ENCODE measurements at places on chromosomes 2 and 18.

DNA sequence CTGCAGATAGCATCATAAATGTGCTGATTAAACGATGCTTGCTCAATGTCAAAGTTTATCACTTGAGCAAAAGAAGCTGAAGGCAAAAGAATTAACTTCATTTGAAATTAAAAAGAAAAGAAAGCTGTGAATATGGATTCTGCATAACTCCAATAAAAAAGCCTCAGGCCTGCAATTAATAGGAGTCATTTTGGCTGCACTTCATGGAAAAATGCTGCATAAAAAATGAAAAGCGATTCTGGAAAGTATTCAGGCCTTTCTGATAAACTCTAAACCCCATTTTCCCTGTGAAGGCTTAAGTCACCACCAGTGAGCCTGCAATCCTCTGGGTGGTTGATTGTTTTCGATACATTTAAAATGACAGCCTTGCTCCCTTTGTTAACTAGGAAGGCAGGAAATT lies 1793.4 kb downstream of the SUCLG1 start:
- no peak for DNase-seq

GRCh38 chr2:12722447-12723316 lies 5.9 kb downstream of the TRIB2 start:
- no peak for DNase-seq

DNA sequence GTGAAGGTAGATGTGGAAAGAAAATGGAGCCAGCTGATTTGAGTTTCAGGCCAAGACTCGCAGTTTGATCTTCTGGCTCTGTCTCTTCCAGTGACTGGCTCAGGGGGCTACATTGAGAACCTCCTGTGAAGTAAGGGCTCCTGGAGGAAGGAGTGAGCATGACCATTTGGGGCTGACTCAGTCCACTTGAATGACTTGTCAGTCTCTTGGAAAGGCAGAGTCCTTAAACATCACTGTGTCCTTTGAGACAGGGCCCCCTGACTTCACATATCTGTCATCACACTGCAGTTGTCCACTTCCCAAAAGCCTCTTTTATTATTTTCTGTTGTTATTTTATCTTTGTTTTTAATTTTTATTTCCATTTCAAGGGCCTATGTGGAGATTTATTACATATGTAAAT lies 204.6 kb upstream of the APCDD1 start:
- no peak for DNase-seq

- DNase-seq: no peak
Observed at GRCh38 chr2:108586116-108586515, 51.8 kb downstream of the LIMS1 start.

DNA sequence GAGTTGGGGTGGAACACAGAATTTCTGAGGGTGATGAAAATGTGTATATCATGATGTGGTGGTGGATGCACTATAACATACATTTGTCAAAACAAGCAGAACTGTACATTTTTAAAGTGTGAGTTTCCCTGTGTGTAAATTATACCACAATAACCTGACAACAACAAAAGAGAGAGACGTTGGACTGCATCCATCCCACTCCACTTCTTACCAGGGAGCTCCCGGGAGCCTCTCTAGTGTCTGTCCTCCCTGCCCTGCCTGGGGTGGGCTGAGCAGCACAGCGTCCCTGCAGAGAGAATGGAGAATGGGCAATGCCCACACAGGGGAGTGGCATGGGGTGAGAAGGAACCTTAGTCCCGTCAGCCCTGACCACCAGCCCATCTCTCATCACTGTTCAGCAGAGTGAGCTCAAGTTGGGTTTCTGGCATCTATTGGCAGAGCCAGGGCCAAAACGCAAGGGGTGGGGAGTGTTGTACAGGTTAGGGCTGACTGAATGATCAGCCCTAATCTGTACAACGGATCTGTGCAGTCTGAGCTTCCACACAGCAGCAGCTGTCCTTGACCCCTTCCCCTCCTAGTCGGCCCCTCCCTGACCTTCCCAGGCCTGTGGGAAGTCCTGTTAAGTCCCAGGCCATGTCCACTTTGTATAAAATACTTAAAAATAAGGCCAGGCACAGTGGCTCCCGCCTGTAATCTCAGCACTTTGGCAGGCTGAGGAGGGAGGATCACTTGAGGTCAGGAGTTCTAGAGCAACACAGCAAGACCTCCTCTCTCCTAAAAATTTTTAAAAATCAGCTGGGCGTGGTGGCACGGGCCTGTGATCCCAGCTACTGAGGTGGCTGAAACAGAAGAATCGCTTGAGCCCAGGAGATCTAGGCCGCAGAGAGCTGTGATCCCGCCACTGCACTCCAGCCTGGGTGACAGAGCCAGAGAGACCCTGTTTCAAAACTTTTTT lies 3.3 kb upstream of the PROC start:
- DNase-seq: no peak

DNA sequence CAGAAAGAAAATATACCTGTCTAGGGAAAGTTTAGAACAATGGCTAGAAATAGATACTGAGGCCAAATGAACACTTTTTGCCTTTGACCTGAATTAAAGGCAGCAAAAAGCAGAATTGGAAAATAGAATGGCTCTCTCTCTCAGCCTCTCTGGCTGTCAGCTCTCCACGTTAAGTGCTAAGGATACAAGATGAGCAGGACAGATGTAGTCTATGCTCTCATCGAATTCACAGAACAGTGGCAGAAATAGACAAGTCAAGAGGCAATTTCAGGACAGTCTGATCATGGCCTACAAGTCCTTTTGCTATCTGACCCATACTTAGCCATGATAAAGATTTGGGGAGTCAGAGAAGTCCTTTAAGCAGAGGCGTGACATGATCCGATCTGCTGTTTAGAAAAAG lies 120.2 kb upstream of the CREB1 start:
- no peak for DNase-seq

- DNase-seq: no peak
Observed at GRCh38 chr18:58639751-58640427, 11.0 kb upstream of the ALPK2 start.

DNA sequence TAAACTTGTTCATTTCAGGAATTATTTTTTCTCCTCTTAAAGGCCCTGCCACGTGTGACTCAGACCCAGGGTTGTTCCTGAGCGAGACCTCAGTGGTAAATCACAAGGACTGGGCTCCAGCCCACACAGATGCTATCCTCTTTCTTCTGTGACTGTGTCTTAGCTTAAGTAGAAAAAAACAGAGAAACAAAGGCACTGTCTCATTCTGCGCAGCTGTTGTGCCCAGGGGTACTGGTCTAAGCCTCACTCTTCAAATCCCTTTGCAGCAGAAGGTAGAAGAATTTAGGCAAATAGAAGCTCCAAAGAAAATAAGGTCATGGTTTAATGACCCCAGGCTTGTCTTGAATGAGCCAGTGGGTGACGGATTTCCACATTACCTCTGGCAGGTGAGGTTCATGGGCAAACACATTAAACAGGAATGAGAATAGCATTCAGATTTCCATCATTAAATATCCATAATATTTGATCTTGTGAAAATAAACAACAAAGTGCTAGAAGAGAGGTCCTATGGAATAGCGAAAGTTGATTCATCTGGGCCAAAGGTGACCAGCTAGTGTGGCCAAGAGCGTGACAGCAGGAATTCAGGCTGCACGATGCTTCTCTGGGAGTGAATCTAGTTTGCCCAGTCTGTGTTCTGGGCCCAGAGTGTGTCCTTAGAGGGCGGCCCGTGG lies 63.3 kb downstream of the LIPG start:
- no peak for DNase-seq

DNA sequence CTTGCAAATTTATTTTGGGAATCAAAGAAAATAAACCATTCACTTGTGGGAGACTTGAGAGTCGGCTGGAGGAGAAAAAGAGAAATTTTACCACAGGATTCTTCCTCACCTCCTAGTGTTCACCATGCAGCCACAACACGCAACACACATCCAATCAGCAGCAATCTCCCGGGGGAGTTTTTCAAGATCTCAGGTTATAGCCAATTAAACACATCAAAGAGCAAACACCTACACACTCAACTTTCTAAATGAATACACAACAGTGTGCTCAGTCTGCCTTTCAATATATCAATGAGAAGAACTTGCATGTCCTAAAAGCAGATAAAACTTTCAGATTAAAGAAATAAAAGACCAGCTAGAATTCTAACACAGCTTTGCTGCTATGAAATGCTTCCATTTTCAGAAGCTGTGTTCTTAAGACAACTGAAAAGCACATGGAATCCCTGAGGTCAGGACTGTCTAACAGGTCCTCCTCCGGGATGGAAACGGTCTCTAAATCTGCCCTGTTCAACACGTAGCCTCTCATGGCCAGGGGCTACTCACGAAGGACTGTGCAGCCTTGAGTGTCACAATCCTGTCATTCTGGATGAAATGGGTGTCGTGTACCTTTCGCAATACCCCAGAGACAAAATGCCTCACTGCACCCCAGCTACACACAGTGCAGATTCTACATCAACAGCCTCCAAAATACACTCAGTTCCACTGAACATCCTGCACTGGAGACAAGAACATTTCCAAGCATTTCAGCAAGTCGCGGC lies 84.2 kb downstream of the ZNF516 start:
- no peak for DNase-seq

- no peak for DNase-seq
Observed at GRCh38 chr2:126784621-126785020, 114.1 kb upstream of the TEX51 start.

GRCh38 chr2:101296371-101296770 lies 12.1 kb downstream of the RNF149 start:
- DNase-seq: no peak

- DNase-seq: no peak
Observed at GRCh38 chr2:18833941-18834340, 244.6 kb upstream of the NT5C1B start.

GRCh38 chr18:54222922-54223567 lies 1.4 kb downstream of the MBD2 start:
- DNase-seq: no peak

GRCh38 chr18:21684731-21685130 lies 19.8 kb downstream of the ABHD3 start:
- no peak for DNase-seq

DNA sequence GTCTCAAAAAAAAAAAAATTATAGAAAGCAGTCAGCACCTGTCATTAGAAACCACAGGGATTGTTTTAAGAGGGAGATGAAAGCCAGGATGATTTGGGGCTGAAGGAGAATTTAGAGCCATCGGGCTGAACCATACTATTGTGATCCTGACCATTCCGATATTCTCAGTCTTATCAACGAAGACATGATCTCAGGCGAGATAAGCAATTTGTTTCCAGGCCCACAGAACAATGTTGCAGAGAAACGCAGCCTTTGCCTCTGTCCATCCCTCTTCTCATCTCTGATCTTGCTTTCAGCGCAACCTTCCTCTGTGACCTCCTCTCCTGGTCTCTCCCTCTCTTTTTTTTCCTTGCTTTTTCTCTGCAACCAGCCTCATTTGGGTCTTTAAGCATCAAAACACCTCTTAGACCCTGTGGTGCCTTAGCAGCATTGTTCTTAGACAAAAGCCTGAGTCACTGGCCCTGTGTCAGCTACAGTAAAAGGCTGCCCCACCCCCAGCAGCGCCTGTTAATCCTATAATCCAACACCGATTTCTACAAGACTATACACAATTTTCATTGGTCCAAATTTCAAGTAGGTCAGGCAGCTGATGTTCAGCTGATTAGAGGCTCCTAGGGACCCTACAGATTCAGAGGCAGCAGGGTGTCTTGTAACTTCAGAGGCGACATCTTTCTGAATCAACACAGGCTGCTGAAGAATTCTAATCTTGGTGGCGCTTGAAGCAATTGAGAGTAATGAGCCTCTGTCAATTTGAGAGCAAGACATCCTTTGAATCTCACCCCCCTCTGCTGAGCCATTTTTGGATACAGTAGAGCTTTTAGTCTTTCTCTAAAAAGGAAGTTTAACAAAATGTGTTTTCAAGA lies 206.0 kb downstream of the NCK2 start:
- no peak for DNase-seq

GRCh38 chr2:47271054-47272000 lies 116.2 kb upstream of the STPG4 start:
- no peak for DNase-seq

GRCh38 chr2:62313449-62314227 lies 117.7 kb downstream of the B3GNT2 start:
- DNase-seq: no peak

DNA sequence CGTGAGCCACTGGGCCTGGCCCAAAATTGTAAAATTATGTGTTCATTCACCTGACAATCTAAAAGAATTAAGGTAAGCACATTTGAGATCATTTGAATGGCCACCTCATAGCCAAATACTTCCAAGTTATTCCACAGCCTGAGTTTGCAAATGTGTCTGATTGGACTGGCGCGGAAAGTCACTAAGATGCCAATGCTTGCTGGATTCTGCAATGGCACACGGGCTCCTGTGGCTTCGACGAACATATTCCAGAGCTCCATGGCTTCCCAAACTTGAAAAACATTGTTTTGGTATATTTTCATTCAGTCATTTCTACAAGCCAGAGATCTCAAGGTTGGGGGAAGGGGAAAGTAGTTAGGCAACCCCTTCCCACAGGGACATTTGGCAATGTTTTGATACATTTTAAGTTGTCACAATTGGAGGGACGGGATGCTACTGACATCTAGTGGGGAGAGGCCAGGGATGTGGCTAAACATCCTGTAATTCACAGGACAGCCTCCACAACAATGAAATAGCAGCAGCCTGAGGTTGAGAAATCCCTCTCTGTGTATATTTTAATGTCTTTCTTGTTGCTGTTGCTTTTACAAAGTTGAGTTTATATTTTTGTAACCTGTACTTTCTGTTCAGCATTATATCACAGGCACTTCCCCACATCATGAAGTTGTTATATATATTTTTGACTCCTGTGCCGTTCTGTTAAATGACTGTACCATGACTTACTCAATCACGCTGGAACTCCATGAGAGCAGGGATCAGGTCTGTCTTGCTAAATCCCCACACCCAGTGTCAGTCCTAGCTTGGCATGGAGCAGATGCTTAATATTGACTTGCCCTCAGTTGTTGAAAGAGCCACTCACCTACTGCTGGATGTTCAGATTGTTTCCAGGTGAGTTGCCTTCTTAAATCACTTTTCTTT lies 56.9 kb downstream of the COL4A4 start:
- DNase-seq: no peak

- no peak for DNase-seq
Observed at GRCh38 chr2:218722419-218722818, 11.8 kb downstream of the TTLL4 start.

GRCh38 chr2:235520787-235521186 lies 26.9 kb downstream of the AGAP1 start:
- no peak for DNase-seq

DNA sequence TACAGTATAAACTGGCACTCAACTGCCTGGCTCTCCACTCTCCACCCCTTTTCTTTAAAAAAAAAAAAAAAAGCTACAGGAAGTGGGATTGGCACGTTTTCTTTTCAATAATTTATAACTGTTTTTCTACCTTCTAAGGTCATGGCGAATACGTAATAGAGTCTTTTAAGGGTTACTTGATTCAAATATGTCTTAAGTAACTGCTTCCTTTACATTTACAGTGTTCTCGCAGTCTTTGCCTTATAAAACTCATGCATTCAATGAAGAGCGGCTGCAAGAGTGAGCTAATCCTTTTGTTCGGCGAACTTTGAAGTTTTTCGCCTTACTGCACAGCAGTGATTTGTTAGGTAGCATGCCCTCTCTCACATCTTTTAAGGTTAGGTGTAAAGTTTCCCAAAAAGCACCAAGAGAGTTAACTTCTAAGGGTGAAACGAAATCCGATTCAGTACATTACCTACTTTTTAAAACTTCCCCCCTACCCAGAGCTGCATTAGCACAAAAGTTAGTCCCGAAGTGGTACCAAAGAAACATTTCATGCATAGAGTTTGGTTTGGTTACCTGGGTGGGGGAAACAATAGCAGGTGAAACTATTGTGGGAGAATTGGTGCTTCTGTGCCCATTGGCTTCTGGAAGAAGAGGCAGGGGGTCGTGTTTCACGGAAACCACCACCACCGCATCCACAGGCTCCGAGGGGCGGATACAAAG lies 2.0 kb downstream of the KCTD1 start:
- no peak for DNase-seq

- DNase-seq: no peak
Observed at GRCh38 chr2:61425605-61426155, 45.2 kb downstream of the USP34 start.

- no peak for DNase-seq
Observed at GRCh38 chr2:20103530-20103929, 52.1 kb upstream of the LAPTM4A start.

Data from stimulated activated CD4-positive, alpha-beta T cell treated with anti-CD3 and anti-CD28 coated beads, Interleukin-4, amount 100 ng/mL, for 4 hours (primary cell).